Suppressor macrophage treated with lipopolysaccharide for 4 hours (primary cell): ENCODE measurements at places on chromosomes 6 and 20.

DNA sequence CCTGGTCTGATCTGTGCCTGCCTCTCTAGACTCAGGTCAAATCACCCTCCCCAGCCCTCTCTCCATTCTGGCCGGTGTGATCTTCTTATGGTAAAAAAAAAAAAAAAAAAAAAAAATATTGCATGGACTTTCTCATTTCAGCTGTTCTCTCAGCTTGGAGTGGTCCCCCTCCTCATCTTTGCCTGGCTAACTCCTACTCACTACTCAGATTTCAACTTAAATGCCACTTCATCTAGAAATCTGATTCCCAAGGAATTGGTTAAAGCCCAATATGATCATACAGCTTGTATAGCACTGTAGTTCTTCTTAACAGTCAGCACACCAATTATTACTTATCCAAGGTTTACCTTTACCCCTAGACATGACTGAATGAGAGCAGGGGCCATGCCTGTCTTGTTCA is 105.9 kb upstream of the CARMIL1 start:
- DNase-seq: no peak

DNA sequence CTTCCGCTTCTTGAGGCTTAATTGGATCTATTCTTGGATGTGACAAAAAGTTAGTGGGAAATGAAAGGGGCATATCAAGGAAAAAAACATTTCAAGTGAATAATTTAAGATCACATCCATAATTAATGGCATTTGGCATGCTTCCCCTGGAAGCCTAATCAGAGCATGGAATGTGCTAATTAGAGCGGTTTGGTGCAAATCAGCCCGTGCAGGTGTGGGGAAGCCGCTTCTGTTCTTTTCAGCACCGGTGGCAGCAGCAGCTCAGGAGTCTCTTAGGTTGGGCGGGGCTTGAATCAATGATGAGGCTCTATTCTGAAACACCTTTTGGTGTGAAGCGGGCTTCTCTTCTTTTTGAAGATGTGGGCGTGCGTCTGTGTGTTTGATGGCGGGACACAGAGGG is 301.2 kb downstream of the LRFN2 start:
- DNase-seq: no peak

GRCh38 chr6:44608175-44608574 is 220.7 kb downstream of the CDC5L start:
- DNase-seq: no peak

DNA sequence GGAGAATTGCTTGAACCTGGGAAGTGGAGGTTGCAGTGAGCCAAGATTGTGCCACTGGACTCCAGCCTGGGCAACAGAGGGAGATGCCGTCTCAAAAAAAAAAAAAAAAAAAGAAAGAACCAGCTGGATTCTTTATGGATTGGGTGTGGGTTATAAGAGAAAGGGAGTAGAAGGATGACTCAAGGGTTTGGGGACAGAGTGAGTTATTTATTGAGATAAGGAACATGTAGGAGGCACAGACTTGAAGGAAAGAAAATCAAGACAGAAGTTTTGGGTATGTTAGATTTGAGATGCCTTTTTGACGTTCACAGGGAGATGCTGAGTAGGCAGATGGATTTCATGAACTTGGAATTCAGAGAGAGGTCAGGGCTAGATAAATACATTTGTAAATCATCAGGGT is 47.6 kb downstream of the KIZ start:
- no peak for DNase-seq

DNA sequence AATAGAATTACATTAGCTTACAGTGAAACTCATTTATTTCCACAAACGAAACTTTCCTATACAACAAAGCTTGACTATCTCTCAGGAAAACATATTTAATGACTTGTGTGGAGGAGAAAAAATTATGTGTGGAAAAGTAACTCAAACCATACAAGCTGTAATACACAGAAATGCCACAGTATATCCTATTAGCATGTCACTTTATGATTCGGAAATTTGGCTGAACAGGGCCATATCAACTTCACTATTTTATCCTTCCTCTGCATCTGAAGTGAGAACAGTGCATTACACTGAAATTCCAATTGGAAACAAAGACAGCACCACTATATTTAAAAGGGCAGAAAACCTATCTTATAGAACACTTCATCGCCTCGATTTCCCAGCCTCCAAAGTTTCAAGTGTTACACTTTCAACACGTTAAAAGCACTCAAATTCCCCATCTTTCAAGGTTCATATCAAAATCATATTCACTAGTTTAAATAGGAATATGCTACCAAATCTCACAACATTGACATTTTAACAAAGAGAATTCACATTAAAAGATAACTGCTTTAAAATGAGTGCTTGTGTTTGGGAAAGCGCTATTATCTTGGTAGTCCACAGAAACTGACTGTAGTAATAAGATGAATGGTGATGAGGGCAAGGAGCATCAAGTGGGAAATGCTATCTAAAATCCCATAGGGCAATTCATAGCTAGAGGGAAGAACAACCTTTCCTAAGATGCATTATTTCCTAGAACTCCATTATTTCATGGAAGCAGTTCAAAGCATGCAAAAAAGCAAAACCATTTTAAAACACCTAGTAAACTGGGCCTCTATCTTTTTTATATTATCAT is 1.8 kb downstream of the REV3L start:
- no peak for DNase-seq

- DNase-seq: no peak
These were observed 23.5 kb upstream of the CCN6 start for GRCh38 chr6:112030206-112030960.

DNA sequence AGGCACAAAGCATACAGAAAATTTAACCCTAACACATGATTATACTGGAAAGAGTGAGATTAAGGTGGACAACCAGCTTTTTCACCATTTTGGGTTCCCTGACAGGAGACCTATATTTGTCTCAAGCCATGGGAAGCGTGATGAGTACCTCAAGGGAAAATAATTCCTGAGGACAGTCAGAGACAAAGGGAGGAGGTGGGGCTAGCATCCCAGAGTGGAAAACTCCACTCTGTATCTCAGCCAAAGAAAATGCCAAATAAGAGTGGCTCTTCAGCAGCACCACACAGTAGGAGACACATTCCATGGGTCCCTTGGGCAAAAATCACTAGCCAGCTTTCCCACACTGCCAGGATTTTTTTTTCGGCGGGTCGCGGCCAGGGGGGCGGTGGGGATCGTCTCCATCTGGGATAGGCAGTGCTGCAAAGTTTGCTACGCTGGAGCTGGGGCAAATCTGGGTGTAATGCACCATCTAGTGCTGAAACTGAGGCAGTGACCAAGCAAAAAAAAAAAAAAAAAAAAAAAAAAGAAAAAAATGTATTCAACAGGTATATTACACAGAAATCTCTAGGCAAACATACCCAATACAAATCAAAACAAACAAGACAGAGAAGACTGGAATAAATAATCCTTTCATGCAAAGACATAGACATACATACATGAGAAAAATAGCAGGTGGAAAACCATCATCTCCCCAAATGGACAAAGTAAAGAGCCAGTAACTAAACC is 77.3 kb upstream of the SLC35F1 start:
- peak; percentile 3 for DNase-seq

DNA sequence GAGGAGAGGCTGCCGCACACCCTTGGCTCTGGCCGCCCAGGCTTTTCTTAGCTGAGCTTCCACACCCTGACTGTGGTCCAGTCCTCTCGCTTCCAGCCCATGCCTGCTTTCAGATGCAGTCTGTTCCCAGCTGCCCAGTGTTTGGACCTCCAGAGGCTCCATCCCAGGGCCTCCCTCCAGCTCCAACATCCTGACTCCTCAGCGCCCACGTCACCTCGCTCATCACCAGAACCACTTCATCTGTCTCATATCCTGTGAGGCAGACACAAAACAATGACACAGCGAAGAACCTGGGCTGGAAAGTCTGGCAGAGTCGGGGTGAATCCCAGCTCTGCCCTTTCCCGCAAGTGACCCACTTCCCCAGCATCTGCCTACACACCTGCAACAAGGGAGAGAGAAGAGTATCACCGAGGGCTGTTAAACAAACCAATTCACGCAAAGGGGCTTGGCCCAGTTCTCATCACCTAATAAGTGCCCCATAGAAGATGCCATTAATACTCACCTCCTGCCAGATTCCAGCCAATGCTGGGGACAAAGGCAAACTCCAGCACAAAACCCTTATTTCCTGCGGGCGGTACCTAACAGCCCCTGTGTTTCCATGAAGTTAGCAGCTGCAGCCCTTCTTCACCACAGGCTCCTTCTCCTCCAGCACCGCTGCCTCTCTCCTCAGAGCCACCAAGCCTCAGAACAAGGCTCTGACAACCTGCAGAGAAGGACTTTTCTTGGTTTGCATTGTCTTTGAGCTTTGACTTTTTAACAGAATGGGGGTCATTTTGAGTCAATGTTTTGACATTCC is 133.4 kb upstream of the CDH4 start:
- no peak for DNase-seq

GRCh38 chr6:94289131-94289530 is 869.8 kb upstream of the EPHA7 start:
- no peak for DNase-seq

DNA sequence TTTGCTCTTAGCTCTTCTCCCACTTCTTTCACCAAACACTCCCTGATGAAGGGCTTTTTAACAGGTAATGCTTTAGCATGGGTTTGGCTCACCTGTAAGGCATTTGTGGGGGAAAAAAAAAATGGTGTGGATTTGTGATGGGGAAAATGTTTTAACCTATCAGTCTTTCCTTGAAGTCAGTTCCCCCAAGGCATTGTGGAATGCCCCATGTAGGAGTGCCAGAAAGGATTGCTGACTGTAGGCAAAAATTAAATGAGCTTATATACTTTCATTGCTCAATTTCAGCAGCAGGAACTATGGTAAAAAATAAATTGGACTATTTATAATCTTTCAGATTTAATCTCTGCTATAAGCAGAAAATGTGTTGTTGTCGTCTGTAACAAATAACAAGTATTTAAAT is 10.6 kb upstream of the SASH1 start:
- DNase-seq: no peak

DNA sequence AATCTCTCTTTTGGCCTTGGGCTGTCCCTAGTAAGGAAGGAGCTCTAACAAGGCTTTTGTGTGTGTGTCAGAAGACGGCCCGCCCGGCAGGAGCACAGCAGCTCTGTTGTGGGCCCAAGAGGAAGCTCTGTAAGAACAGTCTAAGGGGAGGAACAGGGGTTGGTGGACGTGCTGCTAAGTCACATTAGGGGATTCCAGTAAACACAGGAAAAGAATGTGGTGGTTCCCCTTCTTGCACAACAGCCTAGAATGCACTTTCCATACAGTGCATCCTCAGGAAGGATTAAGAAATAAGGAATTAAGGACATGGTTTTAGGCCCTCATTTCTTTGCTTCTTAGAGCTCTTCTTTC is 114.5 kb downstream of the RNF144B start:
- DNase-seq: peak; percentile 97

- DNase-seq: peak; percentile 59
These were observed 59.0 kb upstream of the FAM184A start for GRCh38 chr6:119137194-119138072.

- no peak for DNase-seq
These were observed 72.4 kb downstream of the ASCC3 start for GRCh38 chr6:100808638-100809275.

GRCh38 chr6:116866281-116866871 is 10.7 kb upstream of the RFX6 start:
- peak; percentile 5 for DNase-seq
